Esophagus squamous epithelium (tissue), 5 donors: ENCODE measurements at places on chromosomes 5 and 9.

- DNase-seq, result no peak
Observed at GRCh38 chr5:152824316-152824715, 419.2 kb upstream of the NMUR2 start.

DNA sequence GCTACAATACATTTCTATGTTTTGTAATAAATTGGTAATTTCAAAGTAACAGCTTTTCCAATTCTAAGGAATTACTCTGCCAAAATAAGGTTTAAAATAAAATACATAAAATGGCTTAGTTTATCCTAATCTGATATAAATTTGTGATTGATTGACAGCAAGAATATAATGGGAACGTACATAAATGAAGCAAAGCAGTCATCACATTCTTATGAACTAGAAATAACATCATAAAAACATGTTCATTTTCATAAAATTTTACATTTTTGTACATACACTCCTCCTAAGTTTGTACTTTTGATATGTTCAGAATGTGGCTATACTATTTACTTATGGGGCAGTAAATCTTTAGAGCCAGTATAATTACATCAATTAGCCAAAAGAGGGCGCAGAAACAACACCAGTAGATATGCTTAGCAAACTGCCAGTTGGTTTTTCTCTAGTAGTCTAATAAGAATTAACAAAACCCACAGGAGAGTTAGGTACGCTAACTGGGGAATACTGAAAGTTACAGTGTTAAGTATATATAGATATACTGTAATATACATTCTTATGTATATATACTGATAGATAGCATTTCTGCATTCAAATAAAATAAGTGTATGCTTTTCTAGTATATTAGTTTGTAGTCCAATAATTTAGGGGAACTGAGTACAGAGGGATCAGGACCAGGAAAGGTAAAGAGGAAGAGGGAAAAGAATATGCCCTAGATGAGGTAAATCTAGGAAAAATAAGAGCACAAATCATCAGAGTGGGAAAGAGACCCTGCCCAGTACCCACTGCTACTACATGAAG, 76.8 kb downstream of the ZDHHC21 start:
- no peak for DNase-seq

DNA sequence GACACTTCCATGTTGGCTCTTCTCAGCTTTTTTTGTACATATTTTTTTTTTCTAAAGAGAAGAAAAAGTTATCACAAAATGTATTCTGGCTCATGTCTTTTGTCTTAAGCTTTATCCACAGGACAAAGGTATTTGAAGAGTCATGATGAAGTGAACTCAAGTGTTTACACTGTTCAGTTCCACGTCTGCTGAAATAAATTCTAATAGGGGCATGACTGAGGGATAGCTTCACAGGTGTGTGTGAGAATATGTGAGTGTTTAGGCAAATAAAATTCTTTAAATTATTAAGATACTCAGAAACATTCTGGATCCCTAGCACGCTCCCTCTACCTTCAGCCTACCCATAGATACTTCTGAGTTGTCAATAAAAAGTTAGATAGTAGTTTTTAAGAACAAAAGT, 59.8 kb downstream of the BAAT start:
- DNase-seq, result no peak

DNA sequence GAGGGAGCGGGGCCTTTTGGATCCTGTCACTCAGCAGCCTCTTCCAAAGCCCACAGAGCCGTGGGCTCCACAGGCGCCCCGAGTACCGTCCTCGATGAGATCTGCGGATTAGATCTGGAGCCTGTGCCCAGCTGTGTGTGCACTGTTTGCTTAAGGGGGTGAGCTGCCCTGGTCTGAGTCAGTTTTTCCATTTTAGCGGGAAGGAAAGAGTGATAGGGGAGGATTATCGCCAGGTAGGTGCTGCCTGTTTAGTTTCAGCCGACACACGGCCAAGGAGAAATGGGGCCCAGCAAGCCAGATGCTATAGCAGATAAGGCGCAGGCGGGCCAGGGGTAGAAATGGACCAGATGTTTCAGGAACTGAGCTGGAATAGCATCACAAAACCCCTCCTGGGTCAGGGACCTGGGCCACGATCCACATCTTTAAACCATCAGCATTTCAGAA, 18.1 kb downstream of the COL5A1 start:
- no peak for DNase-seq

GRCh38 chr5:90873033-90873517, 314.5 kb downstream of the ADGRV1 start:
- DNase-seq, result no peak

- DNase-seq, result no peak
Observed at GRCh38 chr9:75120686-75121085, 32.4 kb downstream of the OSTF1 start.

DNA sequence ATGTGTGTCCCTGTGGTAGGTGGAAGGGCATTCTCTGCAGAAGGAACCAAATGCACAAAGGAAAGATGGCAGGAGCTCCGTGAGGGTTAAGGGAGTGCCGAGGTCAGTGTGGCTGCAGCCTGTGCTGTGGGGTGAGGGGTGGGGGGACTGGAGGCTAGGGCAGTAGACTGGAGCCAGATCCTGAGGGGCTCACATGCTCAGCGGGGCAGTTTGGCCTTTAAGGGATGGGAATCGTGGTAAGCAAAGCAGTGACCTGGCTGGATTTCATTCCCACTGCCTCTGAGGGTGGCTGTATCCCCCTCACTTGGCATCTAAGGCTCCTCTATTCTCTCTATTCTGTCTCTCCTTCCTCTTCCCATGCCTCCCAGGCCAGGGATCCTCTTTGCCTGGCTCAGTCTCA, 15.6 kb downstream of the PITX1 start:
- DNase-seq, result no peak

DNA sequence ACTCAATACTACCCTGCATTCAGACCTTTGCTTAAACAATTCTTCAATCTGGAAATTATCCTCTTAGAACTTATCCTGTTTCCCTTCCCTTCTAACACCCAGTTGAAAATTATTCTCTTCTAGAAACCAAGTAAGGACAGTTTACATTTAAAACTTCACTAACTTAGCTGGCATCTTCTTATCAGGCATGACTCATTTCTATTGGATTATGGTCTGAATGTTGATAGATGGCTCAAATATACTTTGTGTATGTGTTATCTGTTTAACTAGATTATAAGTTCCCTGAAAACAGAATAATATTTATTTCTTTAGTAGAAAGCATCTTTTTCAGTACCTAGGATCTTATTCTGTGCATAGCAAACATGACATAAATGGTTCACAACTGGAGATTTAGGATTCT, 161.9 kb downstream of the PPP2R2B start:
- no peak for DNase-seq

GRCh38 chr9:137519553-137519952, 30.6 kb downstream of the PNPLA7 start:
- no peak for DNase-seq

GRCh38 chr5:68965926-68966325, 127.9 kb upstream of the SLC30A5 start:
- DNase-seq, result no peak

DNA sequence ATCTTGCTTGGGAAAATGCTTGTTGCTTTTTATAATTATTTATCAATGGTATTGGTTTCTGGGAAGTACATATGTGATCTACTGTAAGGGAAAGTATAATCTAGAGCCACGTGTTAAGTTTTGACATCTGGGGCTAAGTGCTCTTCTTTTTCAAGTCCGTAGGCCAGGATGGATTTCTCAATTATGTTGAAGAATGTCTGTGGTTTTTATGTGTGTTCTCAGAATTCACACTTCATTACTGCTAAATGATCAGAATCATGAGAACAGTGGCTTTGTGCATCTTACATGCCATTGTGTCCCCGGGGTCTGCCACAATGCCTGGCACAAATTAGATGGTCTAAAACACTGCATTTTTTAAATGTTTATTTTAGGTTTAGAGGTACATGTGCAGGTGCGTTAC, 14.5 kb upstream of the AUH start:
- DNase-seq, result no peak

GRCh38 chr5:128844354-128844923, 120.8 kb upstream of the SLC27A6 start:
- no peak for DNase-seq
